ENCODE measurements at places on chromosomes 7 and 10.

GRCh38 chr10:119306514-119306951 lies 99.2 kb downstream of the GRK5 start:
- DNase-seq = no peak

DNA sequence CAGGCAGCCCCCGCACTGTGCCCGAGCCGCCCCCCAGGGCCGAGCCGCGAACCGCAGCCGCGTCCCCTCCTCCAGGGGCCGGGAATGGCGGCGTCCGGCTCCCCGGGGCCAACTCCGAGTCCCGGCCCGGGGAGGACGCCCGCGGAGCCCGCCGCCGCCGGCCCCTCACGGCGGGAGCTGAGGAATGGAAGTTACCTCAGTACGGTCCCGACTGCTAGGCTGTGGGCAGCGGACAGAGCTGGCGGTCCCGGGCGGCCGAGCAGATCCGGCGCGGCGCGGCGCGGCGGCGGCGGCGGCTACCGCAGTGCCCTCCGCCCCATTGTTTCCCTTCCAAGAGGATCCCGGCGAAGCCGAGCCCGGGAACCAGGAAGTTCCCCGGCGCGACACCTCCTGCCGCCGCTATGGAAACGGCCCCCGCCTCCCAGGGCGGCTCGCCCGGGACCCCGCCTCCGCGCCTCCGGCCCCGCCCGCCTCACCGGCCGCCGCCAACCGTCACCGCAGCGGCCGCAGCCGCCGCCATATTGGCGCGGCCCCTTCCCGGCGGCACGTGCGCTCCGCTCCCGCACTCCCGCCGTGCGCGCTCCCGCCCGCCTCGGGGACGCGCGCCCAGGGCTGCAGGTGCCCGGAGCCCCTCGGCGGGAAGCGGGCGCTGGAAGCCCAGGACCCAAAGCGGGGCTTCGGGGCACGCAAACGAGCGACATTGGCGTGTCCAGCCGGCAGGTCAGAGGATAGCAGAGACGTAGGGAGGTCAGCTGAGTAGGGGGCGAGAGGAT lies at the start of gene USP6NL:
Gene USP6NL, minus strand, starts transcription at position 403 of the 773 bp plus-strand sequence. CDS start 14,016 bp downstream, outside the sequence.
- DNase-seq = peak; percentile 15

DNA sequence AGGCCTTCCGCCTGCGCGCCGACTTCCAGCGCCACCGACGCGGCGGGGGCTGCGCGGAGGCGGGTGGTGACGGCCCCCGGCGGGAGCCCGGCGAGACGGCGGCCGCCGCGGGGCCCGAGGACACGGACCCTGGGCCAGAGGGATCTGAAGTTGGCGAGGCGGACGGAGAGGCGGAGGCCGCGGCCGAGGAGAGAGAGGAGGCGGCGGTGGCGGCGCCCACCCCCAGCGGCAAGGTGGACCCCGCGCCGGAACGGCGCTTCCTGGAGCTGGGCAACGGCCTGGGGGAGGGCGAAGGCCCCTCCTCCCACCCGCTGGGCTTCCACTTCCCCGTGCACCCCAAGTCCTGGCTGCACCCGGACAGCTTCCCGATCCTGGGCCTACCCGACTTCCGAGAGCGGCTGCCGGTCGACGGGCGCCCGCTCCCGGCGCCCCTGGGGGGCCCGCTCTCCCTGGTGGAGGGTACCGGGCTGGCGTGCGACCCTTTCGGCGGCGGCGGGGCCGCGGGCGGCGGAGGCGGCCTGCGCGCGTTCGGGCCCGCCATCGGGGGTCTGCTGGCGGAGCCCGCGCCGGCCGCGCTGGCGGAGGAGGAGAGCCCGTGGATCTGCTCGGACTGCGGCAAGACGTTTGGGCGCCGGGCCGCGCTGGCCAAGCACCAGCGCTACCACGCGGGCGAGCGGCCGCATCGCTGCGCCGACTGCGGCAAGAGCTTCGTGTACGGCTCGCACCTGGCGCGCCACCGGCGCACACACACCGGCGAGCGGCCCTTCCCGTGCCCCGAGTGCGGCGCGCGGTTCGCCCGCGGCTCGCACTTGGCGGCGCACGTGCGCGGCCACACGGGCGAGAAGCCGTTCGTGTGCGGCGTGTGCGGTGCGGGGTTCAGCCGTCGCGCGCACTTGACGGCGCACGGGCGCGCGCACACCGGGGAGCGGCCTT lies 16.2 kb downstream of the ZNF316 start:
- DNase-seq = no peak

GRCh38 chr10:133388973-133389818 lies 4.8 kb upstream of the MTG1 start:
- no peak for DNase-seq
